ENCODE measurements at places on chromosomes 2 and 18.

- no peak for DNase-seq
These were observed 85.8 kb upstream of the TTN start for GRCh38 chr2:178892751-178893625.

- DNase-seq, result no peak
These were observed 77.0 kb upstream of the CERS6 start for GRCh38 chr2:168378960-168379669.

DNA sequence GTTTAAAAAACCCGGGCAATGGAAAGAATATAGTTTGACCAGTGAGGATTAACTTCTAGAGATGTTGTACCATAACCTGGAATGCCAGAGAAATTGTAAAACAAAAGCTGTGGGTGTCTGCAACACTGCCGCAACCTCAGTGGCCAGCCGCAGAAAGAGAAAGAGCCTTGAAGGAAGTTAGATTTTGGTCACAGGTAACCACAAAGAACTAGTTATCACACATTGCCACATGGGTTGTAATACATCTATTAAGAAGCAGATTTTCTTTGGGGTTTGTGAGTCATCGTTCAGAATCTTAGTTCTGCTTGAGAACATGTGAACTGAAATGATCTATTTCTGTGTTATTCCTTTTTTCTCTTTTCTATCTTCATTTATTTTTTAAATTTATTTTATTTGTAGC is 222.9 kb upstream of the AGAP1 start:
- peak; percentile 39 for DNase-seq

- no peak for DNase-seq
These were observed 599.3 kb downstream of the ARHGAP15 start for GRCh38 chr2:143728498-143728897.

- no peak for DNase-seq
These were observed 164.1 kb upstream of the CCDC68 start for GRCh38 chr18:55123361-55123760.

DNA sequence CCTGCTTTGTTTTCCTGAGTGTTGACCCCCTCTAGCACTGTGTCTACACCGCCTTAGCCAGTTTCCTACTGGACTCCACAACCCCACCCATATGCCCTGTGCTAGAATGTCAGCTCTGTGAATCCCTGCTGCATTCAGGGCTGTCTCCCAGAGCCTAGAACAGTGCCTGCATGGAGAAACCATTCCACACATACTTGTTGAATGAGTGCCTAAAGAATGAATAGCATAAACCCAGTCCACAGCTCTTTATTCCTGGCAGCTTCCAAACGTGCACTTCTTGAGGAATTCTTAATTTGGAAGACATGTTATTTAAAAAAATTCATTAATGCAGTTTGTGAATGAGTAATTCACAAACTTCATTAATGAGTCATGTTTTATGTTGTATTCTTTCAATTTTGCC is 6.5 kb upstream of the NAPG start:
- DNase-seq, result no peak

DNA sequence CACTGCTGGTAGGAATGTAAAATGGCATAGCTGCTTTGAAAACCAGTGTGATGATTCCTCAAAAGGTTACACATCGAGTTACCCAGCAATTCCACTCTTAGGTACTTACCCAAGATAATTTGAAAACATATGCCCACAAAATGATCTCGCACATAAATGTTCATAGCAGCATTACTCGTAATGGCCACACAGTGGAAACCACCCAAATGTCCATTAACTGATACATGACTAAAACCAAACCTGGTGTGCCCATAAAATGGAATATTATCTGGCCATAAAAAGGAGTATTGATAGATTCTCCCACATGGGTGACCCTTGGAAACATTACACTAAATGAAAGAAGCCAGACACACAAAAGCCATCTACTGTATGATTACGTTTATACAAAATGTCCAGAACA is 70.4 kb downstream of the ALPK2 start:
- no peak for DNase-seq

DNA sequence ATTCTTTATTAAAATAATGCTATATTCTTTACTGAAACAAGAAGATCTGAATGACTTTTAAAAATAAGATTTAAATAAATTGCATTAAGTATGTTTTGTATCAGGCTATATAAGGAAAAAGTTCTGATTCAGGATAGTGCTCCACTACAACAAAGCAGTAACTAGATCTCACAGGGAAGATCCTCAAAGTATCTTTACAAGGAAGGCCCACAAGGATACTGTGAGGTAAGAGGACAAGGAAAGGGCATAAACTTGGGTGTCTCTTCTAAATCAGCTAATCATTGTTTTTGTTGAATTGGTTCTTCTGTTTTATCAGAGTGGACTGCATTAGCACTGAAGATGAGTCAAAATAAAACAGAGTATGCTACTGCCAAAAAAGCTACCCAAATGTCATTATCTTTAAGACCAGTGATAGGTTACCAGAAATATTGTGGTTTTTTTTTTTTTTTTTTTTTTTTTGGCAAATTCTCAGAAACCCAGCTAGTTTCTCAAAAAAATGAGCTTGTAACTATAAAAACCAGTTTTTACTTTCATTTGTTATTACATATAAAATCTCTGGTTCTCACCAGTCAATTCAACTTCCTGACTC is 160.9 kb downstream of the BAZ2B start:
- no peak for DNase-seq

DNA sequence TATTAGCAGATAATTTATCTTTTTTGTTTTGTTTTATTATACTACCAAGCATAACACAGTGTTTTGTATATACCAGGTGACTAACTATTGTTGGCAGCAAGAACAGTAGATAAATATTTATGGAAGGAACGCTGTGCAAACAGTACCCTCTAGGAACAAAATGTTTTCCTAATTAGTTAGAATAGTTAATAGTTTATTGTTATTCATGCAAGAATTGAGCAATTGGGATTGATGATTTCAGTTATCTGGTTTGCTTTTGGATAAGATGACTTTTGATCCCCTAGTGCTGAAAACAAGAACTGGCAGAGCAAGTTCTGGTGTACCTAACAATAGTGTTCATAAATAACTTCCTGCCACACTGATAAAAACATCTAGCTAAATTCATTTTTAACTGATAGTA is 323.3 kb downstream of the TGIF1 start:
- DNase-seq, result no peak

- no peak for DNase-seq
These were observed 15.7 kb upstream of the NT5C1B start for GRCh38 chr2:18605115-18605514.

GRCh38 chr2:72744049-72744448 is 81.8 kb downstream of the EXOC6B start:
- DNase-seq, result no peak

DNA sequence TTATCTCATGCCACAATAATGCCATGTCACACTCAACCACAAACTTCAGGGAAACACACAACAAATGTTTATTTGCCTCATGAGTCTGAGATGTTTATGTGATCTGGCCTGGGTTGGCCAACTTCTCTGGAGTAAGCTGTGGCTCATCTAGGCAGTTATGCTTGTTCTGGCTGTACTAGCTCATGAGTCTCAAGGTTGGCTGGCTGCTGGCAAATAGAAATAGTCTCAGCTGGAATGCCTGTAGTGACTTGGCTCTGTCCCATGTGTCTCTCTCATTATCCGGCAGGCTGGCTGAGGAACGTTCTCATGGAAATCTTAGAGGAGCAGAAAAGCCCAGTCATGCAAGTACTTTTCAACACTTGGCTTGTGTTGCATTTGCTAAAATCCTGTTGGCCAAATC is 234.9 kb upstream of the CDH2 start:
- no peak for DNase-seq

GRCh38 chr2:162075689-162076132 is 1.7 kb upstream of the DPP4 start:
- no peak for DNase-seq

GRCh38 chr18:3499501-3499900 is 49.5 kb downstream of the TGIF1 start:
- DNase-seq, result no peak

DNA sequence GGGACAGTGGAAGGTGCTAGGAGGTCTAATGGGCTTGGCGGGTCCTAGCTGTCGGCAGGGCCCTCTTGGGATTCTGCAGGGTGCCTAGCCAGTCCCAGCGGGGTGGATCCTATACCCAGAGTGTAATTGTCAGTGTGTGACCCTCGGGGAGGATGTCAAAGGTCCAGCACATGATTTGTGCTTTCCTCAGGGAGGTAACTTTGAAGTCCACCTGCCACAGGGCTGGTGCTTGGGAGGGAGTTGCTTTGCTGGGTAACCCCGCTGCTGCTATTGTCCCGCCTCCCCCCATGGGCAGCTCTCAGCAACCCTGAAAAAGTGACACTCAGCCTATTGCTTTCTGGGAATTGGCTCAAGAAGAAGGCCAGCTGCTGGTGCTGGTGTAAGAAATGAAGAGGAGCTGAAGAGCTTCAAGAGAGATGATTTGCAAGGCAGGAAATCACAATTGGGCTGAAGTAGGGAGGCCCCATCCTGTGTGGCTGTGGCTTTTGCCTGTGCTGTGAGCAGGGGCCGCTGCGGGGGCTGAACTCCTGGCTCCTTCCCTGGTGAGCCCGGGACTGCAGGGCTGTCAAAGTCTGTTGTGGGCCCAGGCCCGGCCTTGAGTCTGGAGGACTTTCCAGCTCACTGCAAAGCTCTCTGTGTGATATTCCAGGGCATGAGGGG is 36.4 kb downstream of the EMILIN2 start:
- peak; percentile 32 for DNase-seq

GRCh38 chr18:5973099-5973498 is 77.8 kb upstream of the TMEM200C start:
- no peak for DNase-seq

- DNase-seq, result no peak
These were observed 813.9 kb upstream of the GYPC start for GRCh38 chr2:125842041-125842440.

GRCh38 chr2:73225513-73226360 is 7.3 kb downstream of the PRADC1 start:
- DNase-seq, result no peak

GRCh38 chr2:186592137-186592875 is 2.5 kb downstream of the ITGAV start:
- DNase-seq, result no peak

DNA sequence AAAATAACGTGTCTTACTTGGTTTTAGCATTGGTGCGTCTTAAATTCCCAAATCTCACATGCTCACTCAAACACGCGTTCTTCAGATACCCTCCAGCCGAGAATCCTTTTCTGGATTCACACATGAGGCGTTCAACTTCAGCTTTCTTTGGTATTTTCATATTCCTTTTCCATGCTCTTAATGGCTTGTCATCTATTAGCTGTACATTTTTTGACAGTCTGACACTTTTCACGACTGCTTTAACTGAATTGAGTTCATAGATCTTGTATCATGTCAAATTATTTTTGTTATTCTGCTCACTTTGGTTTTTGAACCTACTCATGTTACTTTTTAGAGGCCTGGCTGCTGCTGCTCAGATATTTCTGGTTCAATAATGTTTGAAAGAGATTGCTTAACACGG is 59.0 kb downstream of the INPP5D start:
- no peak for DNase-seq

DNA sequence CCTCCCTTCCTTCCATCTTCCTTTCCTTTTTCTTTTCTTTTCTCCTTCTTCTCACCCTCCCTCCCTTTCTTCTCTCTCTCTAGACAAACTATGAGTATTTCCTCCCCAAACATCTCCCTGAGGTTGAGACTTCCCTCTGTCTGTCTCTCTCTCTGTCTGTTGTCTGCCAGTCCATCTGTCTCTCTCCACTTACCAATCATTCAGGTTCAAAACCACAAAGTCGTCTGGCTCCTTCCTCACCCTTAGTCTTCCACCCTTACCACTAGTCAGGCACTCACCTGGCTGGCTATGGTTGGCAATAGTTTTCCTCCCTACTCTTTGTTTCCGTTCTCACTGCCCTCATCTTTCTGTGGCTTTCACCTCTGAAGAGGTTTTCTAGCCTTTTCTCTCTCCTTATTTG is 12.9 kb downstream of the CCL20 start:
- no peak for DNase-seq

- no peak for DNase-seq
These were observed 193.3 kb upstream of the AGAP1 start for GRCh38 chr2:235300368-235301201.

Data from activated CD4-positive, alpha-beta T cell treated with anti-CD3 and anti-CD28 coated beads for 24 hours (primary cell).